ENCODE measurements at places on chromosomes 1 and 21.

DNA sequence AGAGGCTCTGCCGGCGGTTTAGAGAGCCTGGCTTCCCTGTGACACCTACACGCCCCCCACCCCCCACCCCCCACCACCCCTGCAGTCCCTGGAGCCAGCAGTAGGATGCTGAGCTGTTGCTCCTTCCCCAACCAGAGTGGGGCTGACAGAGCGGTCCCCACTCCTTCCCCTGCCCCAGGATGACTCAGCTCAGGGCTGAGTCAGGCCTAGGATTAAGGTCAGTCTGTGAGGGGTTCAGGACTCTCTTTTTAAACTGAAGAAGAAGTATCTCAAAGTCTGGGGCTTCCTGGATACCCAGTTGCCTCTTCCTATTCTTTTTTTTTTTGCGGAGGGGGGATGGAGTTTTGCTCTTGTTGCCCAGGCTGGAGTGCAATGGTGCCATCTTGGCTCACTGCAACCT, 19.1 kb downstream of the DMBX1 start:
- no peak for DNase-seq

- no peak for DNase-seq
Observed at GRCh38 chr1:162206749-162207635, 137.5 kb downstream of the NOS1AP start.

DNA sequence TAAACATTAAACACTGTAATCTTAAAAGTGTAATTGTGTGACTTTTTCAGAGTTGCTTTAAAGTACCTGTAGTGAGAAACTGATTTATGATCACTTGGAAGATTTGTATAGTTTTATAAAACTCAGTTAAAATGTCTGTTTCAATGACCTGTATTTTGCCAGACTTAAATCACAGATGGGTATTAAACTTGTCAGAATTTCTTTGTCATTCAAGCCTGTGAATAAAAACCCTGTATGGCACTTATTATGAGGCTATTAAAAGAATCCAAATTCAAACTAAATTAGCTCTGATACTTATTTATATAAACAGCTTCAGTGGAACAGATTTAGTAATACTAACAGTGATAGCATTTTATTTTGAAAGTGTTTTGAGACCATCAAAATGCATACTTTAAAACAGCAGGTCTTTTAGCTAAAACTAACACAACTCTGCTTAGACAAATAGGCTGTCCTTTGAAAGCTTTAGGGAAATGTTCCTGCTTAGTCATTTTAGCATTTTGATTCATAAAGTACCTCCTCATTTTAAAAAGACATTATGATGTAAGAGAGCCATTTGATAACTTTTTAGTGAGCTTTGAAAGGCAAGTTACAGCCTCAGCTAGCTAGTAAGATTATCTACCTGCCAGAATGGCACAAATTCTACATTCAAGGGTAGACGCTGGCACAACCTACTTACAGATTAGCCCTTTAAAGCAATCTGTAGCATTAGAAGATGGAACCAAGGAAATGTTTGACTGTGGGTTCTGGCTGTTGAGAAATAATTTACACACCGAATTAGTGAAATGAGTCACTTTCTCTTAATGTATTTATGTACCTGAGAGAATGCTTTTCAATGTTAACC, 9.4 kb downstream of the SOD1 start:
- no peak for DNase-seq

DNA sequence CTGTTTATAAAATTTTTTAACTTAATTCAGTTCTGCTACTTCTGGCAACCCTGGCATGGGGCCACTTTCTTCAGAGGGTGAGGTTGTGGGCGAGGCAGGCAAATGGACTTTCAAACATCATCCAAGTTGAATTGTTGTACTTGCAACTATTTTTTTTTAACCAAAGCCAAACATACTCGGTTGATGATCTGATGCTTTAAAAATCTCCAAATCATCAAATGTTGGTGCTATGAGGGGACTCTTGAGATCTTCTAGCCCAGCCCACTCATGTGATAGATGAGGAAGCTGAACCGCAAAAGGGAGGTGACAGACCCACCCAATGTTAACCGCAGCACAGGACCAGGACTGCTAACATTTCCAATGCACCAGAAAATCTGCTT, 6.7 kb downstream of the SLC1A7 start:
- no peak for DNase-seq

DNA sequence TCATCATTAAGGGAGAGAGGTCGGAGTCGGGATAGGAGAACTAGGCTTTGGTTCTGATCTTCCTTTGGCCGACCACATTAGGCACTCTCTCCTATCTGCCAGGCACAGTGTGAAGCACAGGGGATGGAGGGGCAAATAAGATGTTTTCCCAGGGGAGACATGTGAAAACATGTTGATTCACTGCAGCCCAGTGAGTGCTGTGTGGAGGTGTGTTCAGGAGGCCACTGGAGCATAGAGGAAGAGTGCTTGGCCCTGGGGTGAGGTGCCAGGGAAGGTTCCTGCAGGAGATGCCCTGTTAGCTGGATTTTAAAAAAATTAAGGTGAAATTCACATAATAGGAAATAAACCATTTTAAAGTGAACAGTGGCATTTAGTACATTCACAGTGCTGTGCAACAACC, 3.7 kb downstream of the VANGL2 start:
- DNase-seq = no peak

GRCh38 chr1:27971674-27972073, 11.9 kb downstream of the XKR8 start:
- no peak for DNase-seq

- no peak for DNase-seq
Observed at GRCh38 chr21:18157406-18157805, 87.2 kb upstream of the CHODL start.

DNA sequence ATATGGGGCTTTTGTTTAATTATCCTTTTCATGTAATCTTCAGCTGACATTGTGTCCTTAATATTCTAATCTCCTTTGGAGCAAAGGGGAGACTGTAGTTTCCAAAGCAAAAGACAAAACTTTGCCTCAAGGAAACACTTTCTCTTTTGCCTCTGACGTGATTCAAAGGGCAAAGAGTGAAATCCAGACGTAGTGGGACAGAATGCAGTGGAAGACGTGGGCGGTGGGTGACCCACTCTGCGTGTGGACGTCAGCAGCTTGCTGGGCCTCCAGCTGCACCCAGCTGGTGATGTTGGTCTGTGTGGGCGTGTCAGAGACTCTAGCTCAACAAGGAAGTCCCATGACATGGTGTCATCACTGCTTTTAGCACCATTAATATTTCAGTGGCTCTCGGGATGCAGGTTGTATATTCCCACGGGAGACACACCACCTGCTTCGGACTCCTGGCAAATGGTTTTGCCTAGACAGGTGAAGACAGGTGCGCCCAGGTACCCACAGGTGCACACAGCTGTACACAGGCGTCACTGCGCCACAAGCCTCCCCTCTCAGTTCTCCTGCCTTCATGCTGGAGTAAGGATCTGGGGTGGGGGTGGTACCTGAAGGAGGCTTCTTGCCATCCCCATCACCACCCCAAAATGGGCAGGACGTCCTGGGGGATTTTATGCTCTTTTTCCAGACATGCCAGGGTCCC, 292.1 kb upstream of the VAMP3 start:
- DNase-seq = no peak

- no peak for DNase-seq
Observed at GRCh38 chr1:213457186-213457585, 406.1 kb downstream of the RPS6KC1 start.

DNA sequence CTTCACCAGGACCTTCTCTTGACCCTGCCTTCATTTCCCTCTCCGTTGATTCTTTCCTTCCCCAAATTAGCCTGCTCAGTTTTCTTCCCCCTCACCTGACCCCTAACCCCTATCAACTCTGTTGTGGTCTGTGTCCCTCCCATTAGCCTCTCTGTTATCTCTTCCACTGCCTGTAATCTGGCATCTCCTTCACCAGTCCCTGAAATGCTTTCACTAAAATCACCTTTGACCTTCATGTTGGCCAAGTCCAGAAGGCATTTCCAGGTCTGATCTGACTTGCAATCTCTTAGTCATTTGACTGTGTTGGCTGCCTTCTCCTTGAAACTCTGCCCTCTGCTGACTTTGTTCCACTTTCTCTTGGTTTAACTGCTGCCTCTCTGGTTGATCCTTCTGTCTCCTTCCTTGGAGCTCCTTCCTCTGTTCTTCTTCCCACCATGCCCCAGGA, 28.2 kb downstream of the ATP8B2 start:
- no peak for DNase-seq

- DNase-seq = no peak
Observed at GRCh38 chr1:238628110-238628509, 737.4 kb upstream of the ZP4 start.

- no peak for DNase-seq
Observed at GRCh38 chr1:193569983-193570269, 383.5 kb upstream of the B3GALT2 start.

DNA sequence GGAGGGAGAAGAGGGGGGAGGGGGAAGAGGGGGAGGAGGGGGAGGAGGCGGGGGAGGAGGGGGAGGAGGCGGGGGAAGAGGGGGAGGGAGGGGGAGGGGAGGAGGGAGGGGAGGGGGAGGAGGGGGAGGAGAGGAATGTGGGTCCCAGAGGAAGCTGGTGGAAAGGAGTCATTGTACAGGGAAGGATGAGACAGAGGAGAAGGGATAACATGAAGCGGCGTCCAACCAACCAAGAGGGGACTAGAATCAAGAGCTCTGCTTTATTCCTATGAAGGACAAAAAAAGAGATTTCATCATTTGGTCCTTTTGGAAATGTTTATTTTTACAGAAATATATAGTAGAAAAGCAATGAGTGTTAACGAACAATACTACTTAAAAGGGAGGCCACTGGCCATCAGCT, 24.5 kb downstream of the COA6 start:
- DNase-seq = no peak

DNA sequence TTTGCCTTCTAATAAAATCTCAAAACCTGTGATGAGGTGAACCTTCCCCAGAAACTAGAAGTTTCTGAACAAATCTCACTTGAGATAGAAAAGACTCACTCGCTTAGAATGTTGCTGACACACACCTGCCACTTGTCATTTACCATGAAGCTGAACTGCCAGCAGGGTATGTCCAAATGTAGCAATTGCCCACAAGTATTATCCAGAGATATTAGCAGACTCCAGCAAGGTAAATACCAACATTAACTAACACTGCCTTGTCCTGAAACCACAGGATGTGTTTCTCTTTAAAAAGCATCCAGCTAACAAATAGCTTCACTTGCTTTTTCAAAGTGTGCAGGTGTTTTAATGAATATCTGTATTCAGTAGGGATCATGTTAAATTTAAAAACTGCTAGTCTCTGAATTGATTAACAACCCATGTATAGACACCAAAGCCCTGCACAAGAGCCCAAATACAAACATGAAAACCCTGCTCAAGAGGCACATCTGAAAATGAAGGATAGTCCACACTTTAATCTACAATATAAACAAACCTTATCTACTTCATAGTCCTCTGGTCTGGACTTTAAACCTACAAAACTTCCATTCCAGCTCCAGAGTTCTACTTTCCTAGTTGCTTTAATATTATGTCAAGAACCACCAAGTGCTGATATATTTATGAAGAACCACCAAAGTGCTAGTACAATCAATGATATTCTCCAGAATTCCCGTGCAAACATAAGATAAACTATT, 19.3 kb downstream of the KRTAP8-1 start:
- no peak for DNase-seq

GRCh38 chr1:226788965-226789364, 49.9 kb upstream of the ITPKB start:
- no peak for DNase-seq

- DNase-seq = no peak
Observed at GRCh38 chr1:50368179-50369007, 54.9 kb downstream of the DMRTA2 start.

All from activated naive CD4-positive, alpha-beta T cell treated with anti-CD3 and anti-CD28 coated beads, Interleukin-2, amount 50 U/mL, for 16 hours (primary cell).